ENCODE measurements at places on chromosomes 16 and 17.

GRCh38 chr17:8855477-8856204 lies 11.8 kb downstream of the PIK3R6 start:
- no peak for DNase-seq

DNA sequence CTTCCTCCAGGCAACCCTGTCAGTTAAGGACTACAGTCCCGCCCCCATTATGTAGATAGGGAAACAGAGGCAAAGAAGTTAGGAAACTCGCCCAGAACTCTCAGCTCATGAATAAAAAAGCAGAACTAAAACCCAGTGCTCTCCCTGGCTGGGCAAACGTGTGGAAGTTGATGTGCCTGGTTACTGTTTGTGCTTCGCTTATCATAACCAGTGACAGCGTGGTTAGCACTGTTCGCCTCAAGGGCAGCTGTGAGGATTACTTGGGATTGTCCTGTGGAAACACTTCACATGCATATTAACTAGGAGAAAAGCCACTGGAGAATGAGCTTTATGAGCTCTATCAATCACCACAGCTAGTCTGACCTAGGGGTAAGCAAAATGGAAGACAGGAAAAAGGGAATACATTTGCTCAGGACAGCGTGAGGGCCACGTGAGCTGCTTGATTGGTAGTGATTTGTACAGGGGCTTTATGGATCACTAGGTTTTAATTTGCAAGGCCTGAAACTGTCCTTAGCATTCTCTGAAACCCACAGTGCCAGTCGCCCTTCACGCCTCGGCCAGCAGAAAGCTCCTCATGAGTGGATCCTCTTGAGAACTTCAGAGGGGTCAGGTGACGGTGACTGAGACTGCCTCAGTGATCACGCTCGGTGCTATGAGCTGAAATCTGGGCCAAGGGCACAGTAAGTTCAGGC lies 19.9 kb downstream of the CYB5D2 start:
- DNase-seq: no peak

- DNase-seq: peak; percentile 90
These were observed 345.4 kb downstream of the SOX9 start for GRCh38 chr17:72466199-72466598.

DNA sequence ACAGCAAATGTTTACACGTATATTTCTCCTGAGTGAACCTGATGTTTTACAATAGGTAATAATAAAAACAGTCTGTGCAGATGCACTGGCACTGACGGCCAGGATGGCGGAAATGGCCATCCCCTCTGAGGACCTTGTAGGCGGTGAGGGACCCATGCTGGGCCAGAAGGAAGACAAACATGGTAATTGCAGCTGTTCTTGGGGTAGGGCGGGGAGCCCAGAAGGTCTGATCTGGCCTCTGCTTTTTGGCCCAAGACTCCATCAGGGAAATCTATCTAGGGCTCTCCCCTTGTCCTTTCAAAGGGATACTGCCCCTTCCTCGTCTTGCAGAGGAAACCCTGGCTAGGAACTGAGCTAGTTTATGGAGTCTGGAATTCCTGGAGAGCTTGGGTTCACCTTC lies 7.4 kb upstream of the LGALS9 start:
- DNase-seq: no peak

- DNase-seq: peak; percentile 59
These were observed 24.3 kb downstream of the STAT3 start for GRCh38 chr17:42363767-42364585.

- DNase-seq: no peak
These were observed 4.3 kb upstream of the METRN start for GRCh38 chr16:710500-711075.

- DNase-seq: peak; percentile 18
These were observed 1.7 kb upstream of the SLC13A2 start for GRCh38 chr17:28471531-28472342.
